ENCODE measurements at places on chromosomes 1 and 21.
A peak's percentile ranks its signal among the peaks of the same experiment; 100 is the strongest.

DNA sequence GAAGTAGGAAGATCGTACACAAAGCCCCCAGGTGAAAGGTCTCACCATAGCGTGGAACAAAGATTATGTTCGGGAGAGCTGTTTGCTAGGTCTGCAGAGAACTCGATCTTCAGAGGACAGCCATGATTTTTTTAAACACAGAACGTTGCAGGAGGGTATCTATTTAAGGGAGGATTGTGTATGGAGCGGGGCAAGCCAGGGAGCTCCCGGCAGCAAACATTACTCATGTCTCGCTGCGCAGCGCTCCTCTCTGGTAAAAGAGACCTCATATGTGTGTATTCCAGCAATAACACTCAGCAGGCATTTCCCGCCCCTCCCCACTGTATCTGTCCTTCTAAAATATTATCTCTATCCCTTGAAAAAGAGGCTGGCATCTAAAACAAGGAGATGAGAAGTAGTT is 2.7 kb downstream of the GLIS1 start:
- no peak for DNase-seq

GRCh38 chr1:89908672-89909436 is 86.1 kb upstream of the ZNF326 start:
- peak; percentile 24 for DNase-seq

GRCh38 chr1:226937940-226938725 is 2.0 kb upstream of the COQ8A start:
- DNase-seq, result no peak

DNA sequence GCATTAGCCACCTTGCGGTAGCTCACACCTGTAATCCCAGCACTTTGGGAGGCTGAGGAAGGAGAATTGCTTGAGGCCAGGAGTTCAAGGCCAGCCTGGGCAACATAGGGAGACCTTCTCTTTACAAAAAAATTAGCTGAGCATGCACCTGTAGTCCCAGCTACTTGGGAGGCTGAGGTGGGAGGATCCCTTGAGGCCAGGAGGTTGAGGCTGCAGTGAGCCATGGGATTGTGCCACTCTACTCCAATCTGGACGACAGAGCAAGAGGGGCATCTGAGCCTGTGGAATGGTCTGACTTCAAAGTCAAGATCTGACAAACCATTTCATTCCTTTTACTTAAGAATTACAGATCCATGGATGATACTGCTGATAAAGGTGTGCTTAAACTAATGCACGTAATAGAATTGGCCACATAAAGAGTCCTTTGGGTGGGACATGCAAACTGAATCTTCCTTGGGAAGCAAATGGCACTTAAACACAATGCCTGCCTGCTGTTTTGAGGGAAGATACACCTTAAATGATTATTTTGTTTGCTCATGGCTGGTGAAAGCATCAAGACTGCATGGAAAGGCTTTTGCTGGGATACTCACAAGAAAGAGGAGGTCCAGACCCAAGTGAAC is 2.5 kb upstream of the TMEM201 start:
- DNase-seq, result no peak

- DNase-seq, result no peak
Measured at GRCh38 chr1:37474697-37475379, 458 bp downstream of the ZC3H12A start.

DNA sequence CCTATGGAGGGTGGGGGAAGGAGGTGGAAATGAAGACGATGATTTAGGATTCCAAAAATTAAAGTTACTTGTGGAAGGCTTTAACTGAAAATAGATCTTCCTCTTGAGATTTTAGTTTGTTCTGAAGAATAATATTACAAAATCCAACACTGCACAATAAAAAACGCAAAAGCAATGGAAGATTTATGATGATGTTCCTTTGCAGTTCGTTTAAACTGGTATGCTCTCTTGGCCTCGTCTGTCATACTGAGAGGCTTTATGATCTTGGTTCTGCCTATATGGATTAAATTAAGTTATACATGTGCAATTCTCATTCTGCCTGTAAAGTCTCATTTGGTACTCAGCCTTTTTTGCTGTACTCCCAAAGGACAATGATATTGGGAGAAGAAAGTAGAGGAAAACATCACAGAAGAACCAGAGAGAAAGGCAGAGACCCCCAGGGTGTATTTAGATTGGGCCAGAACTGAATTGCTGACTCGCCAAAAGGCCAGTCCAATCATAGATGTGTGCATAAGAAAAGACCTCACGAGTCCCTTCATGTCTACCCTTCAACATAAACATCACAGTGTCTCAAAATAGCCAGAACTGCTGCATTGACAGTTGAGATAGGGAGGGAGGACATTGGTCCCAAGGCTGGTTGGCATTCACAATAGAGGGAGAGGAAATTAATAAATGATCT is 188.6 kb downstream of the GREM2 start:
- DNase-seq, result no peak

DNA sequence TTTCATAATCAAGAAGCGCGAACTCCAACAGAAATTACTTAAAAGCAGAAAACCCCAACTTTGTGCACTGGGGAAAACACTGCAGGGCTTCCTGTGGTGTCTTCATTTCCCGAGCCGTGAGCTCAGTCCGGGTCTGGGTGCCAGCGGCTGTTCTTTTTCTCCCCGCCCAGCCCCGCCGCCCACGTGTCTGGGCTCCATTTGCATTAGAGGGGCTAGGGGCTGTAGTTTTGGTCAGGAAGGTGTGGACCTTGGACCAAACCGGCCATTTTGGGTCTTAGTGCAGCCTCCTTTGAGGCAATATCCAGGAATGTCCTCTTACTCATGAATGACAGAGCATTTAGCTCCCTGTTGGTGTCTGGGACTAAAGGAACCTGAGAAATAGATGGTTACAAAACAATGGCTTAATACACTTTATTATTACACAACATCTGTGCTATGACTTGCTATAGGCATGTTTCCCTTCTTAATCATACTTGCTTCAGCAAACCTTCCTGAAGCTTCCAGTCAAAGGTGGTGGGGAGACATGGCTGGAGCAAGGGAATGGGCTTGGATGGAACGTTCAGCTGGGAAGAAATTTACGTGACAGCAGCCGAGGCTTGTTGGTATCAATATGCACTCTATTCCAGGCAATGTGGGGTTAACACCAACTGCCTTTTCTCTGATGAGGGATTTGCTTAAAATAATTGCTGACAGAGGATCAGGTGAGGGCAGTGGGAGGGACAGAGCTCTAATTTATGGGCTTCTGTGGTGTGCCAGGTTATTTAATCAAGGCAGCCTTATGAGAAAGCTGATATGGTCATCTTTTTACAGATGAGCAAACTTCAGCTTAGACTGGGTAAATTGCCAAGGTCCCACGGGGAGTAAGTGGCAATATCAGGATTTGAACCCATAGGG is 1.1 kb downstream of the AGTRAP start:
- peak; percentile 63 for DNase-seq

GRCh38 chr1:2025491-2025981 is 6.4 kb downstream of the GABRD start:
- no peak for DNase-seq

GRCh38 chr1:209403921-209404320 is 179.6 kb upstream of the CAMK1G start:
- no peak for DNase-seq

DNA sequence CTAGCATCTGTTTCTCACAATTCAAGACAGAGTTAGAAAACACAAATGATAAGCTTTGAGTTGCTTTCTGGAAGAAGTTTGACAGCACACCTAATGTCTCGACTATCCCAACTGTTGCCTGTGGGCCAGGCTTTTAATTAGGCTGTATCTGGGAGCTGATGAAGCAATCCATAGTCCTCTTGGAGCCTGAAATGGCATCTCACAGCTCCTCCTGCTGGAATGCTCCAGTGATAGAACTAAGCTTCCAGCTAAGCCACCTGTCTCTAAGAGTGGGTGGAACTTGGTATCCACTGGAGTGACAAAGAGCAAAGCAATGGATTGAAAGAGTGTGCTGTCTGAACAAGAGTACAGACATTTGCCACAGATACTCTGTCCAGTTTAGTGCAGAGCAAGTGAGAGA is 605.3 kb upstream of the NR5A2 start:
- no peak for DNase-seq

Data from NCI-H1417 (cell line).